Peyer's patch (tissue), 4 donors: ENCODE measurements at places on chromosomes 5 and 9. TPM values are rescaled to one million over a fixed set of nuclear protein-coding genes. Genes with fewer than 3 reads are reported as not detected.

CYFIP2 gene
- total RNA-seq = 47.5 TPM

SSBP2 gene
- total RNA-seq = 16.9 TPM

DAB2IP gene
- total RNA-seq = 76.0 TPM

NR6A1 gene
- total RNA-seq = 43.0 TPM

DNA sequence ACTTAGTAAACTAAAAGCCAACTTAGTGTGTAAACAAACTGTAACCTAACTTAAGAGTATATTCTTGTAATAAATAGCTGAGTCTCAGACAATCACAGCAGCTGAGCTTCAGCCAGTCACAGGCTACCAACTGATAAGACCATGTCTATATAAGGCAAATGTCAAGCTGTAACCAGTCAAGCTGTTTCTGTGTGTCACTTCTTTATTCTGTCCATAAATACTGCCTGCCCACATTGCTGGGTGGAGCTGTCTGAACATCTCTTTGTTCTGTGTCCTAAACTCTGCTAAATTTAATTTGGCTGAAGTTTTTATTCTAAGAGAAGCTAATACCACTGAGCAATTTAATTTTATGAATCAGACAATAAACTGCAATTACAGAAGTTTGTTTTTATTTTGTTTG lies 412.1 kb upstream of the CDH10 start:
- no peaks in the 10 kb centered on the region for H3K4me1 ChIP-seq
- no peak overlapping the region for H3K27ac ChIP-seq
- DNase-seq = no peak
- no peaks in the 10 kb centered on the region for H3K36me3 ChIP-seq

DNA sequence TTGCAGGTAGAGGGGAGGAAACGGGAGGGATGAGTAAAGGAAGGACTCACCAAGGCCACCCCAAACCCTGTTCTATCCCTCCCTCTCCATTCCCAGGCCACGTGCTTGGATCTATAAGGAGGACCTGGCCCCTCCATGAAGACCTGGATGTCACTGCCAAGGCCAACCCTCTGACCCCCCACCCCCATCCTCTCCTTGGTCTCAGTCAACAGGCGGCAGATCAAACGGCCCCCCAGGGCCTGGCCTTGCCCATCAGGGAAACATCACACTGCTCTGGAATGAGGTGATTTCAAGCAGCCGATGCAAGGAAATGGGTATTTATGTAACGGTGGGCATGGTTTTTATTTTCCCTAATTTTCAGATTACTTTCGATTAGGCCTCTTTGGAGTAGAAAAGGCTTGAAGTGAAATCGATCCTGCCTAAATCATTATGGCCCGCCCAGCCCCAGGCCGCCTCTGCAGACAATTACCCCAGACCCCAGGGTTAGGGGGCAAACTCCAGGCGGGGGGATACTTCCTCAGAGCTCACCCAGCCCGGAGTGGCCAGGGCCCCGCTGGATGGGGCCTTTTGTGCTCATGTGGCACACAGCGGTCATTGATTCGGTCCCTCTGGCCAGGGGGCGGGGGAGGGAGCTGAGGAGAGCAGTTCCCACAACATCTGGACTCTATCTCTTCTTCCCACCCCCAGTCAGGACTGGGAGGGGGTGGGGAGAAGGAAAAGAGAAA lies 125.3 kb downstream of the PHF2 start:
- no peaks in the 10 kb centered on the region for H3K36me3 ChIP-seq
- DNase-seq = no peak
- H3K27me3 ChIP-seq = no peaks in the 10 kb centered on the region
- H3K4me3 ChIP-seq = no peak overlapping the region
- H3K4me1 ChIP-seq = no peaks in the 10 kb centered on the region

DNA sequence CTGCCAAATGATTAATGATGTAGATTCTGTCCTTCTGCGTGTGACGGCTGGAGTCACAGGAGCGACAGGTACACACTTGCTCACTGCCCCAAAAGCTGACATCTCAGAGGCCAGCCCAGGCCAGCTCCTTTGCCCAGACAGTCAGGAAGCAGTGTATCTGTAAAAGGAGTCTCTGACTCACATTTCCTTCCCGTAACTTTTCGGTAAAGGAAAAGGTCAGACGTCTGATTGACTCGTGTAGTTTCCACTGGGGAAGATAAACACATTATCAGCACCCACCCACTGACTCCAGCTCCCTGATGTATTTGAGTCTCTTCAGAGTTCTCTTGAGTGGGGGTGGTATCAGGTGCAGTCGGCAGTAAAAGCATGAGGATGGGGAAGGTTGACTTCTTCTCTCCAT lies 64.4 kb upstream of the WWC1 start:
- H3K4me3 ChIP-seq = no peak overlapping the region
- no peaks in the 10 kb centered on the region for H3K4me1 ChIP-seq
- DNase-seq = no peak
- no peaks in the 10 kb centered on the region for H3K27me3 ChIP-seq

- no peaks in the 10 kb centered on the region for H3K36me3 ChIP-seq
- no peaks in the 10 kb centered on the region for H3K27me3 ChIP-seq
- no peak overlapping the region for H3K27ac ChIP-seq
- H3K4me1 ChIP-seq = no peaks in the 10 kb centered on the region
- H3K4me3 ChIP-seq = no peak overlapping the region
- DNase-seq = no peak
Observed at GRCh38 chr5:94884311-94884710, 265.8 kb downstream of the SLF1 start.

- no peaks in the 10 kb centered on the region for H3K36me3 ChIP-seq
- no peak overlapping the region for H3K4me3 ChIP-seq
- DNase-seq = no peak
- H3K27ac ChIP-seq = no peak overlapping the region
- no peaks in the 10 kb centered on the region for H3K27me3 ChIP-seq
Observed at GRCh38 chr9:80175286-80176150, 603.8 kb downstream of the TLE4 start.

DNA sequence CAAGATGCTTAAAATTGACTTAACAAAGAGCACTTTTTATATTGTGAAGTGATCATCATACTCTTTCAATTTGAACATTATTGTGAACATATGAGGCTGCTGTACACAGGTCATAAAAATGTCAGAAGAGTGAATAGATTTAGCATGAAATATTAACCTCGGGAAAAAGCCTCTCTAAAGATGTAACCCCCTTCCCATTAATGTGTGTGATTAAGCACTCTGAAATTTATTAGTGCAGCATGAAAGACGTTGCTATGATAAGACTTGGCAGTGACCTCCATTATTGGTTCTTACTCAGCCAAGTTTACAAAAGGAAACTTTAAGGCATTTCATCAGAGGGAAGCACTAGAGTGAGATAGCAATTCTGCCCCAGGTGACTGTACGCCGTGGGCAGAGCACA lies 326.5 kb downstream of the NTRK2 start:
- no peak for DNase-seq
- no peak overlapping the region for H3K27ac ChIP-seq
- no peaks in the 10 kb centered on the region for H3K27me3 ChIP-seq
- H3K4me3 ChIP-seq = no peak overlapping the region

DNA sequence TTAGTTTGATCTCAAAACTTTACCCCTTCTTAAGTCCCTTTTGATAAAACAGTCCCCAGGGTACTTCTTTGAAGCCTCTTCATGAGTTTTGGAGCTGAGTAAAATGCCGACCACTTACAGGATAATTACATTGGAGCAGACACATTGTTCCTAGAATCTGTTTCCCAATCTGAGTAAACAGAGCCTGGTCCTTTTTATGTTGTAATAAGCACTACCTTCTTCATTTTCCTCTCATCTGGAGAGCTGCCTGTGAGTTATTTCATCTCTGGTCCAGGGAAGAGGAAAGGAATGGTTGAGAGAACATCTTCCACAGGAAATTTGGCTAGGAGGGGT lies 26.3 kb upstream of the GALNT10 start:
- no peak for DNase-seq
- no peak overlapping the region for H3K4me3 ChIP-seq
- H3K36me3 ChIP-seq = no peaks in the 10 kb centered on the region
- no peaks in the 10 kb centered on the region for H3K4me1 ChIP-seq
- H3K27ac ChIP-seq = no peak overlapping the region

DNA sequence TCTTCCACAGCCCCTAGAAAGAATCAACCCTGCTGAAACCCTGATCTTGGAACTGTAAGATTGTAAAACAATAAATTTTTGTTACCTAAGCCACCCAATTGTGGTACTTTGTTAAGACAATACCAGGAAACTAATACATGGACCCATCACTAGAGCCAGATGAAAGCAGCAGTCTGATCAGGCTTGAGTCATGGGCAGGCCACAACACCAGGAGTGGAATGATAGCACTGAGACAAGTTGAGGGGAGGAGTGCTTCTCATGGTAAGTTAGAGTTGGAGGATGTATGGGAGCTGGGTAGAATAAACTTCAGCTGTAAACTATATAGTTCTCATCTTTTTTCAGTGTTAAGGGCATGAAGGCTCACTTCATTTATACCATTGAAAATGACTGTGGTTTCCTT lies 164.4 kb upstream of the OR13F1 start:
- no peaks in the 10 kb centered on the region for H3K4me1 ChIP-seq
- H3K4me3 ChIP-seq = no peak overlapping the region
- H3K27ac ChIP-seq = no peak overlapping the region
- no peaks in the 10 kb centered on the region for H3K36me3 ChIP-seq
- no peaks in the 10 kb centered on the region for H3K27me3 ChIP-seq

DNA sequence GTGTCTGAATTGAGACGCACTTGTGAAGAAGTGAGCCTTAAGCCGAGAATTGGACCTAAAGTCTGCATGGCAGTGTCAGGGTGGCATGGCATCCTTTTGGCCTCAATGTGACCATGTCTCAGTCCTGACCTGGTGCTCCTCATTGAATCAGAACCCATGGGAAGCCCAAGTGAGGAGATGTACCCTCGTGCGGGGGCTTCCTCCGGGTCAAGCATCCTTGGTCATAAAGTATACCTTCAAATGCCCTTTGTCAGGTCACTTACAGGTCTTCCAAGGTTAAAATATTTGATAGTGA lies 202.2 kb downstream of the GADD45G start:
- no peak overlapping the region for H3K27ac ChIP-seq
- H3K36me3 ChIP-seq = no peaks in the 10 kb centered on the region

- H3K4me1 ChIP-seq = no peaks in the 10 kb centered on the region
- no peak overlapping the region for H3K4me3 ChIP-seq
- no peaks in the 10 kb centered on the region for H3K36me3 ChIP-seq
- DNase-seq = no peak
- H3K27ac ChIP-seq = no peak overlapping the region
Observed at GRCh38 chr9:27426511-27427271, 97.4 kb upstream of the IFNK start.

DNA sequence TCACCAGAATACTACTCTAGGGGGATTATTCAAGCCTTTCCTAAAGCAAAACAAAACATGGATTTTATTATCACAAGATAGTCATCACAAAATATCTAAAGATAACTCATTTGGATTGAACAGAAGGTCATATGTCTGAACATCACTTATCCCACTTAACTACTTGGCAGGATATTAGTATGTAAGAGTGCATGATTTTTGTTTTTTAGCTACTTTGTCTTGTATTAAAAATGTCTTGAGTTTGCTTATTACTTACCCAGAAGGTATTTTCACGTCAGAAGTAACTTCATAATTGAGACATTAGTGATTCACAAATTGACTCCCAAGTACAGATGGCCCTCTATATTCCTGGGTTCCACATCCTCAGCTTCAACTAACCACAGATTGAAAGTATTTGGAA lies 113.8 kb downstream of the TLE4 start:
- DNase-seq = no peak
- H3K36me3 ChIP-seq = no peaks in the 10 kb centered on the region
- H3K27me3 ChIP-seq = no peaks in the 10 kb centered on the region
- H3K4me3 ChIP-seq = no peak overlapping the region
- no peak overlapping the region for H3K27ac ChIP-seq
